ENCODE measurements at places on chromosomes 6 and 20.
A peak's percentile ranks its signal among the peaks of the same experiment; 100 is the strongest.

GRCh38 chr6:11798538-11798937 is 19.9 kb upstream of the ADTRP start:
- no peak for DNase-seq

DNA sequence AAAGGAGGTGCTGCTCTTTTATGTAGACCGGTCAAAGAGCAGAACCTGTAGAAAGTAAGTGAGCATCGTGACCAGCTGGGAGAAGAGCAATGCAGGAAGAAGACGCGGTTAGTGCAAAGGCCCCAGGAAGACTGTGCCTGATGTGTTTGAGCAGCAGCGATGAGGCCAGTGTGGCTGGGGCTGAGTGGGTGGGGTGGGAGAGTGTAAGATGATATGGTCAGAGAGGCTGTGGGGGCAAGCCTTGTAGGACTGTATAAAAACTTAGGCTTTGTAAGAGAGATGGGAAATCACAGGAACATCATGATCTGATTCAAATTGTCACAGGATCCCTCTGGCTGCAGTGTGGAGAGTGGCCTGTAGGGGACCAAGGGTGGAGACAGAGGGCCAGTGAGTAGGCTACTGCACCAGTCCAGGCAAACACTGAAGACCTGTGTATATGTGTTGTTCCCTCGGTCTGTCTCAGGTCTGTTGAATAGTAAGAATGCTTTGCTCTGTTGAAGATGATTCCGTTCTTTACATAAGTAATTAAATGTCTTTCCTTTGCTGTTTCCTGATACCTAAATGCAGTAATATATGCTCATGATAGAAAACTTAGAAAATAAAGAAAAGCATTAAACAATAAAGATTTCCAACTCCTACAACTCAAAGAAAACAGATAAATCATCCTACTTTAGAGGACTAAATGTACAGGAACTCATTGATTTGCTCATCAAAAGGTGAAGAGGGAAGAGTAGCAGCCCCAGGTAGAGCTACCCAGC is 23.6 kb upstream of the WFDC2 start:
- peak; percentile 15 for DNase-seq

GRCh38 chr20:40524071-40524470 is 165.0 kb downstream of the MAFB start:
- peak; percentile 27 for DNase-seq

DNA sequence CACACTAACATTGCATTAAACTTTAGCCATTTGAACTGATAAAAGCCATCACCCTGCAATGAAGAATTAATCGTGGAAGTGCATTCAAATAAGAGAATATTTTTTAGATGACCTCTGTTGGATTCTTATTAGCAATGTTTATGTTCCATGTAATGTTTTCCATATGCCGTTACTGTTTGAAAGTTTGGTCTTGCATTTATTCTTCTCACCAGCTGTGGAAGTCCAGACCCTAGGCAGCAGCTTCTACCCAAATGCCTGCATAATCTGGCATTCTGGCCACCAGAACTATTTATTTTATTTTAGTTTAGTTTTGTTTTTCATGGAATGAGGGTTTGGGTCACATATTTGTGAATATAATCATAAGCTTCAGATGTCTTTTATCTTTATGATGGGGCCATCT is 140.4 kb downstream of the SAMD5 start:
- DNase-seq = no peak

GRCh38 chr20:58639182-58640146 is 11.6 kb upstream of the STX16 start:
- DNase-seq = no peak

GRCh38 chr20:32549842-32550241 is 35.3 kb downstream of the NOL4L start:
- no peak for DNase-seq

DNA sequence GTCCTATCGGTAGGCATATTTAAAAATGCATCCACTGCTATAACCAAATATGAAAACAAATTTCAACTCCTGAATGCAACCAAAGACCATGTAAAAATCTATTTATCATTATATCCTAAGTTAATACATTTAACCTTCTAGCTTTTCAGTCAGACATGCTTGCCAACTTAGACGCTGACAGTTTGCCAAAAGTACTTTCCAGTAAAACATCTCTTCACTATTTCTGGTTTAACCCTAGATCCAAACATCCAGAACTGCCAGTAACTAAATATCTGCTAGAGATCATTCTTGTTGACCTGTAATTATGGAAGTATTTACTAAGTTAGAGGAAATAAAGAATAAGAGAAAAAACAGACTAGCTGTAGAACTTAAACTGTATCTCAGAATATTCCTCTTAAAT is 210.2 kb upstream of the THEMIS start:
- DNase-seq = peak; percentile 11

DNA sequence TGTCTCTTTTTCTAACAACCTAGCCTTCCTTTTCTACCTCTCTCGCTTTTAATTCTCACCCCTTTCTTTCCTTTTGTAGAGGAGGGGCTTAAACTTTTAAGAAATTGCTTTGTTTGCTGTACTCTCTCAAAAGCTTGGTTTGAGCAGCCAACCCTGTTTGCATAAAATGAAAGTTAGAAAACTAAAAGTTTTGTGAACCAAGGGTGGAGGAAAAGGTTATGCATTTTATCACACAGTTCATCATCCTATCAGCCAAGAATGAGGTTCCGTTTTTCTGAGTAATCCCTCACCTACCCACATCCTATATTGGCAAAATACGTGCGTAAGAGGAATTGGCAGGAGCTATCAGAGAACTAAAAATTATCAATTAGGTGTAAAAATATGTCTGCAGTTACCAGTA is 42.8 kb upstream of the LOC128125822 start:
- peak; percentile 75 for DNase-seq

Data from fibroblast of mammary gland (primary cell).